ENCODE measurements at places on chromosomes 2 and 18.

DNA sequence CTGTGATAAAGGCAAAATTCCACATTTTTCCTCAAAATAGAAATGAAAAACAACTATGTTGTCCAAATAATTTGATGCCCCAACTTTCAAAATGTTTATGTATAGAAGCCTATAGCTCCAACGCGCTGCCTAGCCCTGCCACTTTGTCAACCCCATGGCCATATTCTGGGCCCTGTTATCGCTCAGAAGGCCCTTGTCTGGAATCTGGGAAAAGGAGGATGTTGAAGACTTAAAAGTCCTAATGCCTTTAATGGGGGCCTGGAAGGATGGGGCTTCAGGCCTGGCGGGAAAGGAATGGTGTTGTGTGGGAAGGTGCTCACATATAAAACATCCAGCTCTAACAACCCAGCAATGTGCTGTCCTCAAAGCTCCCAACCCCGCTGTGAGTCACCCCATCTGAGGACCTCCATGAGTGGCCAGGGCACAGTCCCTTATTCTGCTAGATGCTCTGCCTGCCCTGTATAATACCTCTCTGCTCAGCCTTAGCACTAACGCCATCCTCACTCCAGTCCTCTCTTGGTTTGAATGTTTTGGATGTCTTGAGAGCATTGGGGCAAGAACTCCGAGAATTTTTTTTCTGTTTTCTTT lies 86.0 kb downstream of the ACSL3 start:
- no peak for DNase-seq

DNA sequence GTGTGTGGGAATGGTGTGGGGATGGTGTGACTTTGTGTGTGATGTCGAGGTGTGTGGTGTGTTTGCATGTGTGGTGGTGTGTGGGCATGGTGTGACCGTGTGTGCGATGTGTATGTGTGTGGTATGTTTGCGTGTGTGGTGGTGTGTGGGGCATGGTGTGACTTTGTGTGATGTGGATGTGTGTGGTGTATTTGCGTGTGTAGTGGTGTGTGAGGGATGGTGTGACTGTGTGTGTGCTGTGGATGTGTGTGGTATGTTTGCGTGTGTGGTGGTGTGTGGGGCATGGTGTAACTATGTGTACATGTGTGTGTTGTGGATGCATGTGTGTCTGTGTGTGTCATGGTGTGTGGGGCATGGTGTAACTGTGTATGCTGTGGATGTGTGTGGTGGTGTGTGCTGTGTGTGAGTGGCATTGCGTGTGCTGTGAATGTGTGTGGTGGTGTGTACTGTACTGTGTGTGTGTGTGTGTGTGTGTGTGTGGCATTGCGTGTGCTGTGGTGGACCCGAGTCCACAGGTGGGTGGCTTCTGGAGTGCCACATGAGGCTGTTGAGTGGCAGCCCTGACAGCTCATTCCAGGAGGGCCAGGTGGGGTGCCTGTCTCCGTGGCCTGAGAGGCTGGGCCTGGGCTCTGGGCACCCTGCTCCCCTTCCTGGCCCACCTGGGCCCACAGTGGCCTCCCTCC lies 14.7 kb downstream of the ODC1 start:
- DNase-seq: no peak

- DNase-seq: no peak
Observed at GRCh38 chr2:949384-950079, 1.1 kb upstream of the SNTG2 start.

DNA sequence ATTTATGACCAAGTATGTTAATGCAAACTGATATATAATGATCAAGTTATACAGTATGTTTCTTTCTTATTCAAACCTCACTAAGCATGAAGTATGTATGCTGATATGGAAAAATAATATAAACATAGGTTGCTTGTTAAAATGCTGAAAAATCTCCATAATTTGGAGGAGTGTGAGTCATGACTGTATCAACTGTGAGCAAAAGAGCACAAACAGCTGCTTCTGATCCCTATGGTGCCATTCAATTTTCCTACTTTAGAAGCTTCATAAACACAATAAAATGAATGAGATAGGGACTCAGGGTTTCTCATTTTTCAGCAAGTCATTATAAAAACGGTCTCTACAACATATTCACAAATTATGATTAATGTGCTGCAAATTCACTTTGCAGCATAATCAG lies 129.9 kb upstream of the TFPI start:
- DNase-seq: no peak

DNA sequence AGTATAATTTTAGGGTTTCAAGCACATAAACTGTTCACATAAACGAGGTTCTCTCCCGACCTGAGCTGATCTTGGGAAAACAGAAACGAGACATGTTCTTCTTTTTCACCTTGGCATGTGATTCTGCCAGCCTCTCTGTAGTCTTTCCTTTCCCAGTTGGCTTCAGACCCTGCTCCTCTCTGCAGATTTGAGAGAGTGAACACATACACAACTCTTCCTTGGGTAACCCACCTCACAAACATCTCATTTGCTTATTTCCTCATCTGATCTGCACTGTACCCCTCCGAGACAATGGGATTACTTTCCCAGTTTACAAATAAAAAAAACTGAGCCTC lies 46.1 kb downstream of the REEP1 start:
- DNase-seq: no peak

DNA sequence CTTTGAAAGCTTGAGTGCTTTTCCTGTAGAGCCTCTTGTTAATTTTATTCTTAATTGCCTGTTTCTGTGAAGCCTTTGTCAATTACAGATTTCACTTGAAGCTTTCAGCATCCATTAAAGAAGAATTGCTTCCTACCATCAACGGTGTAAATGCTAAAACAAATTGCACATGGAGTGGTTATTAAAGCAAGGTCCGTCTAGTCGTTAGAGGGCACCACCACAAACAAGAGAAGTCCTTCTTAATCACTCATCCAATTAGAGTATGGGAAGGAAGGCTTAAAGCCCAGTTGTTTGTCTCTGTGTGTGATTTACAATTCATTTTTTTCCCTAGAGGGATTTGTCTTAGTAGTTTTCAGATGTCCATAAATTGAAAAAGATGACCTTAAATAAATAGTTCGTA lies 1.6 kb downstream of the KCNJ3 start:
- DNase-seq: no peak

DNA sequence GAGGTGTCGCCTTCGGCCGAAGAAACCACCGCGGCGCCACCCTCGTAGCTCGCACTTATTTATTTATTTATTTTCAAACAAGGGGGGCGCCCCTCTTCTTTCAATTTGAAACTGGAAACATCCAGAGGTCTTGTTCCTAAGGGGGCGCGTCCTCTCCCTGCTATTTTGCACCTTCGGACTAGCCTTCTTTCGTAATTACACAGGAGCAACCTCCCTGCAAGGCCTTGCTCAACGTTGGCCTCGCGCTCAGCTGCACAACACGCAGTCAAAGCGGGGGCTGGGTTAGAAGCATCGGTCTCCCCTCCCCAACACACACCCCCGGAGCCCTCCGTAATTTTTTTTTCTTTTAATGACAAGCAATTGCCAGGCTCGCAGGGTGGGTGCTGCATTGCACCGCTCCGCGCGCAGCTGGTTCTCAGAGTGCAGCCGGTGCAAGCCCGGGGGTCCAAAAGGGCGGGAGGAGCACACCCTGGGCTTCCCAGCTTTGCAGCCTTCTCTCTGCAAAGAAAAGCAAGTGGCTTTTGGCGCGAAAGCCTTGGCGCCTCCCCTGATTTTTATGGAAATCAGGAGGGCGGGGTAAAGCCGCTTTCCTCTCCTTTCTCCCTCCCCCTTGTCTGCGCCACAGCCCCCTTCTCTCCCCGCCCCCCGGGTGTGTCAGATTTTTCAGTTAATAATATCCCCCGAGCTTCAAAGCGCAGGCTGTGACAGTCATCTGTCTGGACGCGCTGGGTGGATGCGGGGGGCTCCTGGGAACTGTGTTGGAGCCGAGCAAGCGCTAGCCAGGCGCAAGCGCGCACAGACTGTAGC lies at the start of gene MYCN:
MYCN (plus strand) TSS at position 697 of the 807 bp plus-strand sequence. CDS start 1,515 bp downstream, outside the sequence.
- DNase-seq: no peak

- DNase-seq: no peak
Observed at GRCh38 chr2:230694241-230694640, 18.4 kb upstream of the CAB39 start.

- DNase-seq: no peak
Observed at GRCh38 chr2:43340945-43341356, 114.5 kb upstream of the ZFP36L2 start.

DNA sequence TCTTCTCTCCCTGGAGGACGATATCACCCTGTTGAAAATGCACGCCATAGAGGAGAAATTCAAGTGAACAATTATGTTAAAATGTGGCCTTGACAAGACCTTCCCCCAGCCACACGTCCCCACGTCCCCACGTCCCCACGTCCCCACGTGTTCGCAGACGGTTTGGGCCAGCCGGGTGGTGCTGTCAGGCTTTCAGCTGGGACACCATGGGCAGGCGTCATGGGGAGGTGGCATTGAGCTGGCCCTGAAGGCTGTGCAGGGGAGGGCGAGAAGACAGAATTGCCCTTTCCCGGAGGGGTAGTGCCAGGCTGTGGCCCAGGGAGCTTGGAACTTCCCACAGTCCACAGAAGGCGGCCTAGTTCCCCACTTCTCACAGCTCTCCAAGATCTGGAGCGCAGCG lies 240.7 kb upstream of the RAB6C start:
- no peak for DNase-seq

DNA sequence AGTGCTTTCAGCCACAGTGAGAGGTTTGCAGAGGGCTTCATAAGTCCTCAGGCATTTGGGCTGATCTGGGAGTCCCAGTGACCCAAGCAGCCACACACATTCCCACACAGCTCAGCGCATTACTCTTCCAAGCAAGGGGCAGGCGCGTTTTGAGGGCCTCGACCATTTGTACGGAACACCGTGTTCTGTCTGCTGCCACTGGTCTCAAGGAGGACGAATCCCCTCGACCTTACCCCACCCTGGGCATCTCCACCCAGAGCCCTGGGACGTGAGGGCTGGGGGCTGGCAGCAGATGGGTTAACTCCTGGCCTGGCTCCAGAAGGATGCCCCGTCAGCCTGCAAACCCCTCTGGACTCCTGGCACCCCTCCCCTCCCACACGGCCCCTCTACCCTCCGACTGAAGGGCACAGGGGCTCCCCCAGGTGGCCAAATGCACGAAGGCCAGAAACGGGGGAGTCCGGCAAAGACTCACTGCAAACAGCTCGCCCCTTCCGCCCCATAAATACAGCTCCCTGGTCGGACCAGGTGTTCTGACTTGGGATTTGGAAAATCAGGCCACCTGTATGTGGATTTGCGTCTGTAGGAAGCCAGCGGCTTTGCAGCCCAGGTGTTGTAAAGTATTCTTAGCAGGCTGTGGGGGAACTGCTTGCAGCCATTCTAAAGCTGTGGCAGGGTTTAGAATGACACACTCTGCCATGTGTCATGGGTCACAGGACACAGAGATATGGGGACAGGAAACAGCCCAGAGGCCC lies 33.6 kb upstream of the PTMA start:
- no peak for DNase-seq

DNA sequence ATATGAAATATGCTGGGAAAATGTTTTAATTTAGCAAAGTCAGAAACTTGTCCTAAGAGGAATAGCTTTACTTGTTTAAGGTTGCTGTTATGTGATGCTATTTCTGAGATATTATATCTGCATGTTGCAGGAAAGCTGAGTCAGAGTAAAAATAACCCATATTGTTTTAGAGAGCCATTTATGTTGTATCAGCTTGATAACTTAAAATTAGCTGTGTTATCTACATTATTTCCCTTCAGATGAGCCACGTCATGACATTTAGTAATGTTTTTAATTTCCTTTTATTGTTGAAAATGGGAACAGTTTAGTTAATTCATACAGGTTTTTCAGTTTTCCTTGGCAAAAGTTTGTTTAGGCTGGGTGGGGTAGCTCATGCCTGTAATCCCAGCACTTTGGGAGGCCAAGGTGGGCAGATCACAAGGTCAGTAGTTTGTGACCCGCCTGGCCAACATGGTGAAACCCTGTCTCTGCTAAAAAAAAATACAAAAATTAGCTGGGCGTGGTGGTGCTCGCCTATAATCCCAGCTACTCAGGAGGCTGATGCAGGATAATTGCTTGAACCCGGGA lies 55.8 kb downstream of the TTC27 start:
- no peak for DNase-seq

GRCh38 chr2:23687713-23688112 lies 239.2 kb downstream of the ATAD2B start:
- no peak for DNase-seq

DNA sequence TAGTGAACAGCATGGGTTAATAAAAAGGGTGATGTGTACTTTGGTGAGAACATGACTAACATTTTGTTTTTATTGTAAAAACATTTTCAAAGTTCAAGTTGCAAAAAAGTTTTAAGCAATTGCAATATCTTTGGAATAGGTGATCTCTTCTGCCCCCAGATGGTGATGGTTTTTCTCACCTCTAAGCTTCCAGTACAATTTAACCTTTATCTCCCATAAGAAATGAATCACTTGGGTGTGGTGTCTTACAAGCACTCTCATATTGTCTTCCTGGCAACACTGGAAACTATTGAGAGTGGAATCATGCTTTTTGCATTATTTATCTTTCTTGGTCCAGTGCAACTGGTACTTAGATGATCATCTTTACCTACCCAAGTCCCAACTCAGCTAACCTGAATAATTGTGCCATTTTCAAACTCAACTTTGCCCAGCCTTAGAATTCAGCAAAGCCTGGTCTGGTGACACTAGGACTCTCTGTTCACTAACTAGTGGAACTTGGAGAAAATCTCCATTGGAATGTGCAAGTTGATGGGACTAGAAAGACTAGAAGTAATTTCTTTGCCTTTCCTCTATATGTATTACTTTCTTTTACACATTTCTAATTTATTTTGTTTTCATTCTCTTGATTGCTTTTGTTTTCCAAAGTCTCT lies 964.7 kb upstream of the ZEB2 start:
- no peak for DNase-seq

GRCh38 chr2:145197944-145198343 lies 678.0 kb upstream of the ZEB2 start:
- DNase-seq: no peak

DNA sequence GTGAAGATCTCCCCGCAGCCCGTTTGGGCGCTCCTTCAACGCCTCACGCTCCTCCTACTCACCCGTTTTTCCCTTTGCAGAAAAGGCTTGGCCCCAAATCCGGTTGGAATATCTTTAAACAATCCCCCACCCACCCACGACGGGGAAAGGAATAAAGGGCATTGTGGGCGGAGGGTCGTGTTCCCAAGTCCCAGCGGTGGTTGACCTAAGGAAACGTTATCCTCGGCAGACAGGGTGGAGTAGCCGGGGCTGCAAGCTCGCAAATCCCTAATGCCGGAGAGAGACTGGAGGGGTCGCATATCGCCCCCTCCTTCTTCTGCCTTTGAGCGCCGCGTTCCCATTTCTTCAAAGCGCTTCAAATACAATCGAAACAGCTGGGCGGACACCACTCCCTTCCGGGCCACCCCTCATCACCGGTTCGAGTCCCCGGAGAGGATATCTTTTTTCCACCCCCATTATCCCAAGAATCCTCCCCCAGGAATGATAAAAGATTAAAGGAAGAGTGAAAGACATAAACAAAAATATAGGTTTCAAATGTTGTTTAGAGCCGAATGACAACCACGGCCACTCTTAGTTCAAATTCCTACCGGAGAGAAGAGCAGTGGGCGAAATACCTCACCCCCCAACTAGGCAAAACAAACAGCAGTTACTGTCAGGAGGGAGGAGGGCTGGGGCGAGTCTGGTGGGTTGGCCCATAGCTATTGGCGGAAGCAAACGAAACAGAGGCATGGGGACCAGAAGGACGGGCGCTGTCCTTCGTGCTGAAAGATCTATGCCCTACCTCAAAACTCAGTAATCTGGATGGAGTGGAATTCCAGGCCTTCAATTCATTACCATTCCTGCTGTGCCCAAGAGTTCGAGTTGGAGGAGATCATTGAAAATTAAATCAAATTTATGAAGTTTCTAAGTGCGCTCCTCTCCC lies 2.8 kb upstream of the GAD1 start:
- DNase-seq: no peak

GRCh38 chr2:218806346-218806978 lies 24.5 kb downstream of the CYP27A1 start:
- no peak for DNase-seq

- DNase-seq: no peak
Observed at GRCh38 chr2:72926368-72926767, 9.0 kb downstream of the EMX1 start.
